CD4-positive, alpha-beta T cell treated with Interleukin-2 at 100 ng/mL for 4 hours (primary cell): ENCODE measurements at places on chromosomes 11 and 22.

GRCh38 chr22:46362203-46362933 lies 26.9 kb downstream of the TRMU start:
- no peak for DNase-seq

GRCh38 chr22:45994491-45995404 lies 17.8 kb upstream of the WNT7B start:
- peak; percentile 78 for DNase-seq

GRCh38 chr11:12901272-12901671 lies 107.8 kb upstream of the RASSF10 start:
- no peak for DNase-seq

GRCh38 chr11:33970984-33971466 lies 79.1 kb upstream of the LMO2 start:
- DNase-seq: peak; percentile 13

- no peak for DNase-seq
These were observed 286.2 kb upstream of the NARS2 start for GRCh38 chr11:78860720-78861422.

- DNase-seq: peak; percentile 69
These were observed at the start of gene RIN1 for GRCh38 chr11:66336234-66337102. RIN1 (minus strand) TSS chr11:66336434; CDS start chr11:66336402, 32 bp downstream.

DNA sequence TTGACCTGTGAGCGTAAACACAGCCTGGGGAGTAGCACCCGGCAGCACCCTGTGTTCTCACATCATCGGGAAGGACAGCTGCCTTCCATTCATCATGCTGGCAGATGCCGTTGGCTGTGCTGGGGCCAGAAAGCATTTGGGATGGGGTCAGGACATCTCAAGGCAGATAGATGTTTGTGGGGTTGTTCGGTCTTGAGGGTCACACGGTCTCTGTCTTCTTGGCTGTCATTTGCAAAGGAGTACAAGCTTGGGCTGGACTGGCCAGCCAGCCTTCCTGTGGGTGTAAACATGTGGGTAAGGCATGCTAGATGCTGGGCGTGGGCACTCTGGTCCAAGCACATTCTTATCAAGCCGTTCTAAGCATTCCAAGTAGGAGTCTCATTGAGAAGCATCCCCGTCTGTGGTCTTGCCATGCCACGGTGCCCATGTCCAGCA lies 81.4 kb downstream of the TBC1D22A start:
- DNase-seq: no peak

GRCh38 chr22:20159076-20159475 lies 8.2 kb upstream of the CCDC188 start:
- no peak for DNase-seq

DNA sequence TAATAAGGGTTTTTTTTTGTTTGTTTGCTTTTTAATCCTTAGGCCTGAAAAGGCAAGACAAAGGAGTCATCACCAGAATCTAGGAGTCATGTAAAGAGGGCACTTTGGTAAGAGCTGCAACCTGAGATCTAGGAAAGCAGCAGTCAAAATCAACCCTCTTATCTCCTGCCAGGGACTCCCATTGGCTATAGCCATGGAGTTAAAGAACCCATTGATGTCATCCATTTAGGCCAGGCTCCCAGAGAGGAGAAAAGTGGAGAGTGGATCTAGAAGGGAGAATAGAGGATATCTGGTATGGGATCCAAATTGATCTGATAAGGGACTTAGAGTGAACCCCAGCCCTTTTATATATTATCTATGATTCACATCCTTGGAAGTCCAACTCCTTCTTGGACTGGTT lies 35.9 kb downstream of the ZNF215 start:
- no peak for DNase-seq

DNA sequence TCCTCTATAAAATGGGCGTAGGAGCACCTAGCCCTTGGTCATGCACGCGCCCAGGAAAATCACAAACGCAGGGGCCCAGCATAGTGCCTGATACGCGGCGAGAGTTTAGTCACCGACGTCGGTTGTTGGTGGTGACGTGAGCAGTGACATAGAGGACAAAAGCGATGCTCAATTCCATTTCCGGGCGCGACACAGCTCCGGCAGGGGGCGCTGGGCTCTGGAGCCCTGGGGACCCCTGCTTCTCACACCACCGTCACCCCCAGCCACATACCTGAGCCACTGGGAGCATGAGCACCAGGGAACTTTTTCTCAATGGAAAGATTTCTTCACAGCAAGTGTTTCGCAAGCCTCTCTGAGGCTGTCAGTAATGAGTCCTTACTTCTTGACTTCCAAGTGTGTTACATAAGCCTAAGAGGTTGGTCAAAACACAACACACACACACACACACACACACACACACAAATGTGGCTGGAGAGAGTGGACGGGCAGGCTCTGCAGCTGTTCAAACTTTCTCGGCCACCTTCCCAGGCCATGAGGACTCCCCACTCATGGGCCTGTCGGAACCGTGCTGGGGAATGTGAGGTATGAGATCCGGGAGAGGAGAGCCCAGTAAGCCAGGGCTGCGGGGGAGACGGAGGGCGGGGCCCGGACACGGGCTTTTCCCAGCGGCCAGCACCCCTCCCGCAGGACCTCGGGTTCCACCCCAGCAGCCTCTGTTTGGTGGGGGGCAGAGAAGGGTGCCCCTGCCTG lies 36.9 kb upstream of the LINC01488 start:
- DNase-seq: no peak

DNA sequence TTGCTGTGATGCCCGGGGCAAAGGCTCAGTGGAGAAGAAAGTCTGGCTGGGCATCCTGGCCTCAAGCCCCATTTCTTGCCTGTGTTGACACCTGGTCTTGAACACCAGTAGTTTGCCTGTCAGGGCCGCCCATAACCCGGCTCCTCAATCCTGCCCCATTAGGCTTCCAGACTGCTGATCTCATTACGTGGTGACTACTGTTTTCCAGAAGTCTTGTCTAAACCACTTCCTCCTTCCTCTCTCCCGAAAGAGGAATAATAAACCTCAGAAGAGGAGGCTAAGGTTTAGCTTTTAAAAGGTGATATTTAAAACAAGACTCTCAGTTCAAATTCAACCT lies 97.7 kb downstream of the CD44 start:
- peak; percentile 30 for DNase-seq

DNA sequence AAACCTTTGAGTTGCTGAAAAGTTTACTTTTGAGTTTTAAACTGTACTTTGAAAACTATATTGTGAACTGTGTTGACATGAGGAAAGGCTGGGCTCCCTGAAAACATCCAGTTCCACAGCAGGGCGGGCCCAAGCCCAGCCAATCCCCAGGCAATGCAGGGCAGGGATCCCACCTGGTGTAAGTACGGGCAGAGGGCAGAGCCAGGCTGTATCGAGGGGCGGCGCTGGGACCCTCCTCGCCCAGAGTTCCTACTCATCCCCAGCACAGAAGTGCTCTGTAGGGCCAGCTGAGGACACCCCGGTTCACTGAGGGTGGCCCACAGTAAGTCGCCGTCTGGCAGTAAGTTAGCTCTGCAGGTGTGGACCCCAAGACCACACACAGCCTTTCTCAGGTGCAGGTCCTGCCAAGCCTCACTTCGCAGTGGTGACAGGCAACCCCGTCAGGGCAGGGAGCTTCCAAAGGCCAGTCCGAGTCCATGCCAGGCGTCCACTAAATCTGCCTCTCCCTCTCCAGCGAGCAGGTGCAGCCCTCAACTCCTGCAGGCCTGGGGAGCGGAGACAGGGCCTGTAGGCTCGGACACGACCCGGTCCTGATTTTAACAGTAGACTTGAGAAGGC lies 6.3 kb downstream of the RASSF7 start:
- no peak for DNase-seq

DNA sequence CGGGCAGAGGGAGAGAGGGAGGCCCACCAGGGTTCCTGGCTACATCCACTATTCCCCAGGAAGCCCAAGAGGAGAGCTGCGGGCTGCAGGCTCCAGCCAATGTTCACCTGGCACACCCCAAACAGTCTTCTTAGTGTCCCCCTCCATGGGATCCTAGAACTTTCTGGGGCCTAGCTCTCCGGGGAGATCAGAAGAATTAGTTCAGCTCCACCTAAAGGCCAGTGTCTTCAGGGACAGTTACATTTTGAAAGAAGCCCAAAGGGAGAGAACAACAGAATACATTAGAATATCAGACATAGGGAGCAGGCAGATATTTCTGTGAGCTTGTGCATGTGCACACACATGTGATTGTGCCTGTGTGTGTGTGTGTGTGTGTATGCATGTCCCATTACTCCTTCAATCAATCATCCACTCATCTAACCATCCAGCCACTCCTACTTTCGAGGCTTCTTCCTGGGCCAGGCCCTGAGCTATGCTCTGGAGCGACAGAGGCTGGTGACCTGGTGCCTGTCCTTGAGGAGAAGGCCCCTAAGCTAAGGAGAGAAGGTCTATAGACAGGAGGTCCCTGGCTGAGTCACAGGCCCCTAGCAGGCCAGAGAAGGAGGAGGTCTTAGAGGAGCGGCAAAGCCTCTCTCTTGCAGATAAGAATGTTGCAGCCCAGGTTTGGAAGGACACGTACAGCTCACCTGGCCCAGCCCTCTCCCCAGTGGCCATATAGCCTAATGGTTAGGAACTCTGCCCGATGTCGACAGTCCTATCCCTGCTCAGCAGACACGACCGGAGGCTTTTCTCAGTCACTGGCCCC lies 165.5 kb downstream of the DSCAML1 start:
- no peak for DNase-seq

GRCh38 chr11:49424136-49424535 lies 215.7 kb upstream of the FOLH1 start:
- no peak for DNase-seq

DNA sequence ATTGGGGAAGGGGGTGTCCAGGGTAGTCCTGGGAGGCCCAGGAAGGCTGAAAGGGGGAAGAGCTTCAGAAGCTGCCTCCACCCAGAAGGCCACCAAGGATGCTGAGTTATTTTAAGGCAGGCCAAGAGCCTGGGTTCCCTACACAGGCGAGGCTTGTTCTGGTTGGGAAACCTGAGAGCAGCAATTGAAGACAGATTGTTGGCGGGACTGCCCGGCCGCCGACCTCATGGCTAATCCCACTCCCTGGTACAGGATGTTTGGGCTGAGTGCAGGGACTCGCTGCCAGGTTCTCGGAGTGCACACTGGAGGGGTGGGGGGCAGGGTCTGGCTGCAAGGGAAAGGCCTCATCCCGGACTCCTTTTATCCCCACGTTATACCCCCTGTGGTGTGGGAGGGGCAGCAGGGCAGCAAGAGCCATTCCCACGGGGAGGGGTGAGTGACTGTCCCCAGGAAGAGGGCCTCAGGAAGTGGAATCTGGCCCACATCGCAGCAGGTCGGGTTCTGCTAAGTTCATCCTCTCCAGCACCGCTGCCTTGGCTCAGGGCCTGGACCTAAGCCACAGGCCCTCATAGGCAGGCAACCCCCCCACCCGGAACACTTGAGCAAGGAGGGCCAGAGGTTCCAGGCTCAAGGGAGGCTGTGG lies 43.6 kb upstream of the PRR5 start:
- no peak for DNase-seq

DNA sequence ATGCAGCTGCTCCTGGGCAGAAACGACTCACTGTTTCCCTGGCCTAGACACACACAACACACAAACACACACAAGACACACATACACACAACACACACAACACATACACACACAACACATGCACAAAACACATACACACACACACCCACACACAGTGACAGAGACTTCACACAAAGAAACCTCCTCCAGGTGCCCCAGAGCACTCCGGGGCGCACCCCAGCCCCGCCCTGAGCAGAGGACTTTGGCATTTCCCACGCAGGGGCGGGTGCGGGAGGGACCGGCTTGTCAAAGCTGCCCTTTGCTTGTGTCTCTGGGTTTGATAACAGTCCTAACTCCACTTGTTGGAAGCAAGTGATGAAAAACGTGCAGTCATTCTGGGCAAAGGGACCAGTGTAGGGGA lies 6.5 kb downstream of the APOBEC3A start:
- DNase-seq: no peak

DNA sequence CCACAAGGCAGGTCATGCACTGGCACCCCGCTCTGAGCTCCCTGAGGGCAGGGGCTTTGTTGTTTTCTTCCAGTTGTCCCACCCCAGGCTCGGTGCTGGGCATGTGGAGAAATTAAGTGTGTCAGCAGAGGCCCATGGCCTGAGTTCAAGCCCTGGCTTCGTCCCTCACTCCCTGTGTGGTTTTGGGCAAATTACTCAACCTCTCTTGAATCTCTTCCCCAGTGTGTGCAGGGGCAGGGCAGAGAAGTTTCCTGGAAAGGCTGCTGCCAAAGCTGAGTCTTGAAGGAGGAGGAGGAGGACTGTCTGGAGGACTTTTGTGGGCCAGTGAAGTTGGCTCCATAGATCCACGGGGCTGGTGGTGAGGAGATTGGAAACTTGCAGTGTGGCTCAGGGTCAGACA lies 138.1 kb upstream of the E2F8 start:
- no peak for DNase-seq

- no peak for DNase-seq
These were observed 46.7 kb downstream of the IGLL1 start for GRCh38 chr22:23533328-23533762.

DNA sequence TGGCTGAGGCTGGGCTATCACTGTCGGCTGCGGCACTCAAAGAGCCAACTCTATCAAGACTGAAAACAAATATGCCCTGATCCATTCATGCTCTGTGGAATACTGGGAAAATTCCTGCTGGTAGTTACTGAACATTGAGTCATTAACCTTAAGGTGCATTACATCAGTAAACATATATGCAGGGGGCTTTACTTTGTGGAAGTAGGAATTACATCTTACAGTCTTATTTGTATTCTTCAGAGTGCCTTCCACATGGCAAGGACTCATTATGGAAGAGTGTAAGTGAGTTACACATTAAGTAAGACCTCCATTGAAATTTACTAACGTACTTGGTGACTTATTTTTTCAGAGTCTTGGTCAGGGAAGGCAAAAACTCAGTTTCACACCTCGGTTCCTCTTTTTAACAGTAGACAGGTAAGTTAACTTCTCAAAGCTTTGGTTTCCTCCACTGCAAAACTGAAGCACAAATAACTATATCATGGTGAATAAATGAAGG lies 4.5 kb downstream of the OR5B21 start:
- DNase-seq: no peak

DNA sequence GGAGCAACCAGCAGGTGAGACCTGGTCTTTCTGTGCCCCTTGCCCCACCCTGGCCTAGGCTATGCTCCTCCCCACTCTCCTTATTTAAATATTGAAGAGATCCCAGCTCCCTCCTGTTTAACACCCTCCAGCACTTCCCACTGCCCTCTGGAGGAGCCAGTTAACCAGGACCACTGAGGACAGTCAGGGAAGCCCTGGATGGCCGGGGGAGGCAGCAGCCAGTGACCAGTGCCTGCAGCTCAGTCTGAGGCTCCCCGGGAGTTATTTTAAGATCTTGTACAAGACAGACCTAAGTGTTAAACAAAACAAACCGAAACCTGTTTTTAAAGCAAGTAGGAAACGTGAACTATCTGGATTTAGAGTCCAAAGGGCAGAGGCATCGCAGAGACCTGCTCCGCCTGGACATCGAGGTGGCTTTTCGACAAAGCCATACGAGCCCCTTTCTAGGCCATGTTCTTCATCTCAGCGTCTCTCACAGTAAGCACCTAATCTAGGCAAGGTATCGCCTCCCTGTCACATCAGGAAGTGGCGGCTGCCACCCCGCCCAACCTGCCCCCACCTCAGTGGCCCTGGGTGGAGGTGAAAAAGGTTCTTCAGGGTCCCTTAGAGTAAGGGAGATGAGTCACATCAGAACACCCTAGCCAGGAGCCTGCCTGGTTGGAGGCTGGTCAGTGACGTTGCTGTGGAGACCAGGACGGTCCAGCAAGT lies 35.2 kb downstream of the TRMU start:
- DNase-seq: peak; percentile 75
